ENCODE measurements at places on chromosomes 5 and 9.

- DNase-seq: no peak
Observed at GRCh38 chr9:77707383-77708063, 59.4 kb upstream of the GNA14 start.

GRCh38 chr5:132342291-132343180, 27.0 kb upstream of the SLC22A5 start:
- DNase-seq: no peak

DNA sequence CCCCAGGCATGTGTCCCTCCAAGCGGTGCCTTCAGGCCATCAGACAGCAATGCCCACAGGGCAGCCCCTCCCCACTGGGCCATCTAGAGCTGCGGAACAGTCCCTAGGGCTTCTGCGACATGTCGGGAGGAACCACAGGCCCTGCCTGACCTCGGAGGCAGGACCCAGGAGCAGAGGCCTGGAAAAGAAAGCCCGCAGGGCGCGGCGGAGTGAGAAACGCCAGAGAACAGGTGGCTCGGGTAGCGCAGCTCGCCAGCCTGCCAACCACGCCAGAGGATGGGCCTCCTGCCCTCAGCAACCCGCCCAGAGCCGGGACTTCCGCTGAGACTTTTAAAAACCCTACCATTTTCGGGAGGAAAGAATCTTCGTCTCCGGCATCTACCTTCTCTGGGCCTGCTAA, 715 bp downstream of the LCN8 start:
- DNase-seq: no peak

DNA sequence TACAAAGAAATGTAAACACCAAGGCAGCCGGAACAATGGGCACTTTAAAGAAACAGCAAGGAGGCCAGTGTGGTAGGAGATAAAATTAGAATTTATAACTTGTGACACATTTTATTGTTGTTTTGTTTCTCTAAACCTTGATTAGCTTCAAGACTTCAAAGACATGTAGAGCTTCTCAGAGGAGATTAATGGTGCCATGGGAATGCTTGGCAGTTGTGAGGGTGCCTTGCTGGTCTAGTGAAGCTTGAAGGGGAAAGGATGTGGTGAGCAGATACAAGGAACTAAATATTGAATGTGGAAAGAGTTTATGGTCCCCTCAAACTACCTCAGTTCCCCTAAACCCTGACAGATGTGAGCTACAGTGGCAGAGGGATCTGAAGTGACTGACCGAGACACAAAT, 322.4 kb upstream of the ADAMTS16 start:
- no peak for DNase-seq

- DNase-seq: no peak
Observed at GRCh38 chr9:6925836-6926235, 168.1 kb downstream of the KDM4C start.

GRCh38 chr9:18327121-18327520, 146.8 kb upstream of the ADAMTSL1 start:
- DNase-seq: no peak

DNA sequence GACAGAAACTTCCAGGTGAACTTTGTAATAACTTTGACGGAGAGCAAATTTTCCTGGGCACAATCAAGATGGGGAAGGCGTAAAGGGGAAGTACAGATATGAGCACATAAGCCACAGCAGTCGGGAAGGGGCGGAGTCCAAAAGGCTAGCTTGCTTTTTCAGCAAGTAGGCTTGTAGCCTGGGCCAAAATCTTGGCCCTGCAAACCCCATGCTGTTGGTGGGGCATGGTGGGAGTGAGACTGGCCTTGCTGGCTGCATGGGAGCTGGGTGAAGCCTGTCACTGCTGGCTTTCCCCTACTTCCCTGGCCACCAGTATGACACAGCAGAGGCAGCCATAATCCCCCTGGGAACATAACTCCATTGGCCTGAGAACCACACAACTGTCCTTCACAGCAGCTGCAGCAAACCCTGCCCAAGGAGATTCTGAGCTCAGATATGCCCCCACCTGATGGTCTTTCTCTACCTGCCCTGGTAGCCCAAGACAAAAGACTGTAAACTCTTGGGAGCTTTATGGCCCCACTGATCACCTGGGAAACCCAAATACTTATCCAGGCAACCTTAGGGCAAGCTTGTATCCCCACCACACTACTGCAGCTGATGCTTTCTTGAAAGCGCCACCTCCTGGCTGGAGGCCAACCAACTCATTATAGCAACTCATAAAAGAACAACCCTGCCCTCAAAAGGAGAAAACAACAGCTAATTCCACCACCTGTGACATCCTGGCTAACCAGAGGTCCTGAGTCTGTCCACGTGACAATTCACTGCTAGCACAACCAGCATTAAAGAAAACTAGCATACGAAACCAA, 24.0 kb downstream of the DCTN4 start:
- no peak for DNase-seq

GRCh38 chr5:179176571-179177230, 116.5 kb downstream of the ZNF354C start:
- DNase-seq: no peak

- DNase-seq: no peak
Observed at GRCh38 chr9:117242082-117242481, 172.8 kb downstream of the ASTN2 start.

- DNase-seq: no peak
Observed at GRCh38 chr9:94952565-94953373, 226.3 kb downstream of the AOPEP start.

GRCh38 chr9:131473198-131473885, 29.4 kb upstream of the POMT1 start:
- no peak for DNase-seq

- no peak for DNase-seq
Observed at GRCh38 chr9:79007701-79008483, 563.9 kb upstream of the TLE4 start.

GRCh38 chr9:116550696-116551436, 136.2 kb upstream of the TRIM32 start:
- DNase-seq: no peak

- no peak for DNase-seq
Observed at GRCh38 chr5:8870959-8871355, 674.9 kb downstream of the SEMA5A start.

- no peak for DNase-seq
Observed at GRCh38 chr5:91272858-91273257, 110.3 kb downstream of the ARRDC3 start.

DNA sequence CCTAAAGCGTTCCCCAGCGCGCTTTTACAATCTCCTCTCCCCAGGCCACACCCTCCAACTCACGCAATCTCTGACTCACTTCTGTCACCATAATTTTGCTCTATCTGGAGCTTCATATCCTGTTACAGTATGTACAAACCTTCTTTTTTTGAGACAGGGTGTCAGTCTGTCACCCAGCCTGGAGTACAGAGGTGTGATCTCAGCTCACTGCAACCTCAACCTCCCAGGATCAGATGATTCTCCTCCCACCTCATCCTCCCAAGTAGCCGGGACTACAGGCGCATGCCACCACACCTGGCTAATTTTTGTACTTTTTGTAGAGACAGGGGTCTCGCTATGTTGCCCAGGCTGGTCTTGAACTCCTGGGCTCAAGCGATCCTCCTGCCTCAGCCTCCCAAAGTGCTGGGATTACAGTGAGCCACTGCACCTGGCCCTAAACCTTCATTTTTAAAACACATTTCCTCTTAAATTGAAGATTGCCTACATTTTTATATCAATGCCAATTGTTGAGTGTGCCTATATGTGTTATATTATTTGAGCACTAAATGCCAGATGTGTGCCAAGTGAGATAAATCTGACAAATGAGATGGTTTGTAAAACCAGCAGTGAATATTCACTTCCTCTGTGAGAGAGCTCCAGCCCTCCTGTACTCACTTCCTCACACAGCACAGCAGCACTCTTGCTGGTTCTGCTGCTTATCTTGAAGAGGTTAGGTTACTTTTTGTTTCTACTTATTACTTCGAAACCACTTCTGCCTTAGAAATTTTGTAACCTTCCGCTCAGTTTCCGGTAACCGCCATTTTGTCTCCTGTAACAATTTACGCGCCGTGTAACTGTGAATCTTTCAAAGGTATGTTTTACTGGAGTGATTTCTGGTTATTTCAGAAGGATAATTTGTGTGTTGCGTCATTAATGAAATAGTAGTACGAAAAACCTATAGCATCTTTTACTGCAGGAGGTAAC, 57.9 kb downstream of the DOCK8 start:
- DNase-seq: peak; percentile 58

DNA sequence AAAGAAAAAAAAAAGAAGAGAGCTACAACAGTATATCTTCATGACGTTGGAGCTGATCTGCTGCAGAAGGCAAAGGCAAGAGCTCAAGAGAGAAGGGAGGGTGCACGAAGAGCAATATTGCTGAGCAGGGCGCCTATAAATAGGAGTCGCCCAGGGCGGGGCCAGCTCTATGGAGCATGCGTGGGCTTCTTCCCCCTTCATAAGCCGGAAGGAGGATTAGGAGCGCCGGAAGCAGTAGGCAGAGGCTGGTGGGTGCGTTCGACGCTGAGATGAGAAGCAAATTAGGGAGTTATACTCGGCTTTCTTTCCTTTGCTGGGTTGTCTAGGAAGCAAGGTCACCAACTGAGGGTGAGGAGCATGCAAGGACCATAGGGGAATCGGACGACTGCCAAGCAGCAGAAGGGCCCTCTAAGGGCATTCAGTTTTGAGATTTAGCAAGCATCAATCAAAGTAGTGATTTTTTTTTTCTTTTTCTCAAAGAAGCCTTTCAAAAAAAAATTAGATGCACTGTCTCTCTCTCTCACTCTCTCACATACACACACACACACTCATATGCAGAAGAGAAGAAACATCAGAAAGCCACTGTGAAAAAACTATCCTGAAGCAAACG, 496.7 kb downstream of the ENC1 start:
- DNase-seq: no peak

DNA sequence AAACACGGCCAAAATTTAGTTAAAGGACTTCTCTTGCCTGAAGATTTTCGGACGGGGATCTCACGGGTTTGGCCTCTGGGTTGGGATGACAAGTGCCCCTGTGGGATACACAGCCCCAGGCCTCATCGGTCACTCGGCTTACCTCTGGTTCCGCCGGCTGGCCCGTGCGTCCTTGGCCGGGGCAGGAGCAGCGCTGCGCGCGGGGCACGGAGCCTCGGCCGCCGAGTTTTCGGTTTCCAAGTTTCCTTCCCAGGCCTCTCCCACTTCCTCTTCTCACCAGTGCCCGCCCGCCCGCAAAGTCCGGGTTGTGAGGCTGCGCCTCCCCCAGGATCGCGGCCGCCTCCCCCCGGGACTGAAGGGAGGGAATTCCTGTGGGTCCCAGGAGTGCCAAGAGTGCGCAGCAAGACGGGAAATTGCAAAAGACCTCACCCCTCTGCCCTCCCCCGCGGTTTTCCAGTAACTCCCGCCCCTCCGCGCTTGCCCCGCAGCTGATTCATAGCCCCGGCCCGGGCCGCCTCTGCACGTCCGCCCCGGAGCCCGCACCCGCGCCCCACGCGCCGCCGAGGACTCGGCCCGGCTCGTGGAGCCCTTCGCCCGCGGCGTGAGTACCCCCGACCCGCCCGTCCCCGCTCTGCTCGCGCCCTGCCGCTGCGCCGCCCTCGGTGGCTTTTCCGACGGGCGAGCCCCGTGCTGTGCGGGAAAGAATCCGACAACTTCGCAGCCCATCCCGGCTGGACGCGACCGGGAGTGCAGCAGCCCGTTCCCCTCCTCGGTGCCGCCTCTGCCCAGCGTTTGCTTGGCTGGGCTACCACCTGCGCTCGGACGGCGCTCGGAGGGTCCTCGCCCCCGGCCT, at the start of gene OSMR:
TSS of gene OSMR (plus strand) at position 487 of the 853 bp plus-strand sequence. CDS start 23,033 bp downstream, outside the sequence.
- DNase-seq: no peak

GRCh38 chr5:4226565-4226964, 630.9 kb downstream of the IRX1 start:
- DNase-seq: no peak

DNA sequence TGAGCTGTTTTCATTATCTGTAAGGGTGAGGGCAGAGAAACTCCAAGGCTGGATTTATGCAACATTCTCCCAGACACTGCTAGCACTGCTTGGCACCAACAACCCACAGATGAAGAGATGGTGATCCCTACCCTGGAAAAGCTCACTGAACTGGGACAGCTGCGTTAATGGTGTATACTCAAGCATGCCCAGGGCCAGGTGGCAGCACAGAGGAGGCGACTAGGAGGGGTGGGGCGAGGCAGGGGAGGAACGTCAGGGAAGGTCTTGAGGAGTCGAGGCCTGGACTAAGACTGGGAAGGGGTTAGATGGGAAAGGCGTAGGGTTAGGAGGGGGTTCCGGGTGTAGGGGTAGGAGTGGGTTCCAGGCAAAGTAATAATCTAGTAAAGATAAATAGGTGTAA, 73.1 kb upstream of the TBC1D9B start:
- no peak for DNase-seq

DNA sequence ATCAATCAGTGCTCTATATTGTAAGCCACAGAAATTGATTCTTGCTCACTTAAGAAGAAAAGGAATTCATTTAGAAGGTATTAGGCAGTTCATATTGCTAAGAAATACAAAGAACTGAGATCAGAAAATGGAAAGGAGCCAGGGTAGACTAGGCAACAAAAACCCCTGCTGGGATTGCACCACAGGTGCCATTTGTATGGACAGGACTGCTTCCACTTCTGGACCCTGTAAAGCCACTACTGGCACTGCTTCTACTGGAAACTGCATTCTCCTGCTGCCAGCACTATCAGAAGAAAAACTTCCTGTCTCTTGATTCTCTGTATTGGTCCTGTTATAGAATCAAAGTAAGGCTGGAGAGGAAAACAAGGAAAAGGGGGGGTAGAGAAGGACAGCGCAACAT, 45.9 kb downstream of the CERT1 start:
- no peak for DNase-seq

- no peak for DNase-seq
Observed at GRCh38 chr9:33170464-33171415, 3.6 kb upstream of the B4GALT1 start.

- peak; percentile 28 for DNase-seq
Observed at GRCh38 chr5:78985116-78985724, at the start of gene ARSB. ARSB (minus strand) TSS chr5:78985310; CDS start chr5:78985248, 62 bp downstream.

DNA sequence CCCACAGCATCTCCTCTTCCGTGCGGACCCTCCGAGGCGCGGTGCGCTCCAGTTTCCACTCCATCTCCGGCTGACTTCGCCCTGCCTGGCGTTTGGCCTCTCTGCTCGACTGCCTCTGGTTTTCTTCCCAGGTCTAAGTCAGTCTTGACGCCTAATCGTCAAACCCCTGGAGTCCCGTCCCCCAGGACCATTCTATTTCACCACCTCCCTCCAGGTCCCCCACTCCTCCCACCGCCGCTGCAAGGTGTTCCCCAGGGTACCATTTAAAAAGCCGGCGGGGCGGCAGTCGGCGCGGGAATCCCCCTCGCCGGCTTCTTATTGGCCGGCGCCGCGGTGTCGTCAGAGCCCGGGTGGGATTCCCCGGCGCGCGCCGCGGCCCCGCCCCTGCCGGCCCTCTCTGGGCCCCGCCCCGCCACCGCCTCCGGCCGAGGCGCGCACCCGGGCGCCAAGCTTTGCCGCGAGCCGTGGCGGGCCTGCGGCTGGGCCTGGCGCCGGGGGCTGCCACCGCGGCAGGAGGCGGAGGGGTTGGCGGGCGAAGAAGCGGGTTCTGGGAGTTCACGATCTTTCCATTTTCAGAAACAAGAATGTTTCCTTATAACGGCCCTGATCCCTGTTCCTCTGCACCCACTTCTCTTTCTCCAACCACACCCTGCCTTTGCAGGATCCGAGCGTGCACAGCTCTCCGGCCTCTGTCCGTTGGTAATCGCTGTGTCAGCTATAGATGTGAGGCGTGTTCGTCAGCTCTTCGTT, at the start of gene CDC20B:
TSS of gene CDC20B (minus strand) at position 241 of the 750 bp plus-strand sequence. CDS start at position 64, 177 bp downstream.
- peak; percentile 35 for DNase-seq

GRCh38 chr9:107350443-107350842, 67.4 kb downstream of the RAD23B start:
- DNase-seq: no peak
